8988T (cell line): ENCODE measurements at places on chromosomes 16 and 17.

- DNase-seq = no peak
These were observed 11.5 kb downstream of the SLC46A1 start for GRCh38 chr17:28394337-28395116.

GRCh38 chr16:55283812-55284717 is 39.9 kb upstream of the IRX6 start:
- no peak for DNase-seq

- DNase-seq = peak; percentile 44
These were observed 100.8 kb downstream of the ABCC12 start for GRCh38 chr16:48054881-48055601.

DNA sequence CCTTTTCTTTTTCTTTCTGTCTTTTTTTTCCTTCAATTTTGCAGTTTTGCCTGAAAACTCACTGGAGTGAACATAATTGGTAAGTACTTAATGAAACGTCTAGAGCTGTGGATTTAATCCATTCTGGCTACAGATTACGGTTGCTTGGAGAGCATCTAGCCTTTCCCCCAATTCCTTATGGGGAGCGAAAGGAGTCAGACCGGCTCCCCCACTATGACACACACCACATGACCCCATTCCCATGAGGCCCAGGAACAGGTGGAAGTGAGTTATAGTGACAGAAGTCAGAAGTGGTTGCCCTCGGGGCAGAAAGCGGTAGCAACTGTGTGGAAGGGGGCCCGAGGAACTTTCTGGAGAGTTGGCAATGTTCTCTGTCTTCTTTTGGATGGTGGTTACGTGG is 41.2 kb downstream of the EMP2 start:
- DNase-seq = no peak

- DNase-seq = peak; percentile 75
These were observed 4.0 kb upstream of the RPL38 start for GRCh38 chr17:74199306-74200092.

GRCh38 chr16:48335961-48336360 is 49.3 kb downstream of the SIAH1 start:
- DNase-seq = no peak

GRCh38 chr17:77637818-77638575 is 320.5 kb upstream of the TNRC6C start:
- DNase-seq = no peak

DNA sequence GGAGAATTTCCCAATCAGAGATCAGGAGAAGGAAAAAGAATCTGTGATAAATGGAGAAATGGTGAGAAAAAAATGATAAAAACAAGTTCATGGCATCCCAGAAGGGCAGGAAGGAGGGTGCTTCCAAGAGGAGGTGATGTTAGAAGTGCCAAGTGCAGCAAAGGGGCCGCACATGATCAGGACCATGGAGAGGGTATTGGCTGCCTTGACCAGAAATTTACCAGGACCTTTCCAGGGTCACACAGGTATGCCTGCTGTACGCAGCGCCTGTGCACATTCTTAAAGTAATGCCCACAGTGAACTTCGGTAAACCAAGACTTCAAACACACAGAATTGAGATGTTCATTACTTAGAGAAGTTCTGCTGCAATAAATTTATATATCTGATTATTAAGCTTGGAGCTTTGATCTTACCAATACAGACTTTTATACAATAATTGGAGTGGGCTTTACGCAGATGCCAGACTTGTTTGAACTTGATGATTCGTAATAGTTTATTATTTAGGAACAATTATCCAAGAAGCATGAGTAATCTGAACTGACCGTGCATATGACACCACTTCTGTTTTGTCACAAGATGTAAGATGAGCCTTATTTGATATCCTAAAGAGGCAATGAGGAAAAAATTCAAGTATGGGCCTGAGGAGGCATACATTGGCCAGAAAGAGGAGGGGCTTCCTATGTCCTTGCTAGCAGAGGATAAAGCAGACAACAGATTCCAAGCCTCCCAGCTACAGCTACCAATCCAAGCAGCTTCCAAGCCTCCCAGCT is 2.2 kb upstream of the KRT33A start:
- DNase-seq = no peak

DNA sequence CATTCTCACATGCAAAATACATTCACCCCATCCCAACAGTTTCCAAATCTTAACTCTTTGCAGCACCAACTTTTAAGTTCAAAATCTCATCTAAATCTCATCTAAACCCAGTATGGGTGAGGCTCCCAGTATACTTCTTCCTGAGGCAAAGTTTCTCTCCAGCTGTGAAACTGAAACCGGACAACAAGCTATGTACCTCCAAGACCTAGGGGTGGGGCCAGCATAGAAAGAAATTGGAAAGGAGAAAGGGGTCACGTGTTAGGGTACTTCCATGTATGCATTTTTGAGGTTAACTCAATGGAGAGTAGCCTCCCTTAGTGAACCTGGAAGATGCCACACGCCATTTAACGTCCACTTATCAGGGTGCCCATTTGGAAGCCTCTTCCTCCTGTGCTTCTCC is 23.9 kb upstream of the LRRC75A start:
- no peak for DNase-seq

DNA sequence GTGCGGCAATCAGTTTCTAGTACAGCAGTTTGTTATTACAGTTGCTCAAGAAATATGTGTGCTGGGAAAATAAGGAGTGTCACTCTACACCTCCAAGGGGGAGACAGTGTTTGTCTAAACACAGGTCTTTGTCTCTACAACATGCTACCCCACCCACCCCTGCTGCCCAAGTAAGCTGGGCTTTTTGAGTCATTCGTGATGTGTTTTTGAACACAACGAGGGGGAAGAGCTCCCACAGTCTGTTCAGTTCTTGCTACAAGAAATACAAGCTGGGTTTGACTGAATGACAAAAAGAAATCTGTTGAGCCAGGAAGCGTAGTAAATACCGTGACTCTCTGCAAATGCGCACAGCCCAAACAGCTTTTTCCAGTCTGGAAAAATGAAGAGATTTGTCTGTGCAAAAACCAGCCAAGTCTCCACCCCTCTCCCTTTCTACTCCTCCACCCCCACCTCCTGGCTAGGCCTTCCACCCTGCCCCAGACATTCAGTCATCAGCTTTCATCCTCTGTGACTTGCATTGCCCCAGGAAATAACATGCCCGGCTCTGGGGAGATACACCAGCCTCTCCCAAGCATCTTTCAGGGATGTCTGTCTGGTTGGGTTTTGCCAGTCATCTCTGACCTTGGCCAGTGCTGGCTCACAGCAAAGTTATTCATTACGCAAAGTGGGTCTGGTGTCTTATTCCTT is 25.7 kb downstream of the CHD9 start:
- no peak for DNase-seq

- DNase-seq = no peak
These were observed 90.7 kb downstream of the TIMM22 start for GRCh38 chr17:1087381-1088241.

DNA sequence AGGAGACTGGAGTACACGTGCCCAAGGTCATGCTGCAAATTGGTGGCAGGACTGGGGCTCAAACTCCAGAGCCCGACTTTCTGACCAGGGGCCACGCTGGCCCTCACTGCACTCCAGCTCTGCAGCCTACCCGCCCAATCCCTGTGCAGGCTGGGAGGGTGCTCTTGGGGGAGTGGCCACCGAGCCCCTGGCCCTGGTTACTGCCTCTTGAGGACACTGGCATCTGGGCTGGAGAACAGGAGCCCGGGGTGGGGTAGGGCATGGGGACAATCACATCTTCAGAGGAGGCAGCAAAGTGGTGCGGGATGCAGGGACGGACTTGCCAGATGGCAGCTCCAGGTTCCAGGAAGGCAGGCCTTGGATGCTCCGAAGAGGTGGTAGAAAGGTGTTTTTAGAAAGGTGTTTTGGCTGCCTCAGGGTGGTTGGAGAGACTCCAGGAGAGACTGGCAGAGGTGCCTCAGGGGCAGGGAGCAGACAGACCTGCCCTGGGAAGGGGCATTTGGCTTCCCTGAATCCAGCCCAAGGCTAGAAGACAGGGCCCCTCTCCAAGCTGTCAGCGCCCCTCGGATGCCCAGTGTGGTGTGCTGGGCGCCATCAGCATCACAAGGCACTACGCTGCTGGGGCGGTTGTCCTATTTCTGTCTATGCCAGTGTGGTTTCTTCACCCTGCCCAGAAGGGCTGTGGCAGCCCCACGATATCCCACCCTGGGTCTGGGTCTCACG is 220.6 kb downstream of the NTN1 start:
- no peak for DNase-seq

- peak; percentile 81 for DNase-seq
These were observed 2.9 kb downstream of the SMPD3 start for GRCh38 chr16:68445458-68445857.

DNA sequence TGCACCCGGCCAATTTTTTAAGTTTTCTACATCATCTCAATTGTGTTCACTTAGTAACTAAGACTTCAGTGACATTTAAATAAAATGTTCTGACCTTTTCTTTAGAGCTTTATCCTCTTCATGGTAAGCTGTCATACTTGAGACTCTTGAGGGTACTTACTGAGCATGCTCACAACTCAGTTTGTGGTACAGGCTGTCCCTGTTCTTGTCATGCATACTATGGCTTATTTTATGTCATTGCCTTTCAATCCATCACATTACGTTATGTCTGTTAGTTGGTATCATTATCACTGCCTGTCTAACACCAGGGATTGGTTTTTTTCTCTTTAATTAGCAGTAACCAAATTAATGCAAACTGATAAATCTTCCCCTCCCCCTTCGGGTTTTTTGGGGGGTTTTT is 41.9 kb upstream of the RHBDL3 start:
- DNase-seq = no peak

DNA sequence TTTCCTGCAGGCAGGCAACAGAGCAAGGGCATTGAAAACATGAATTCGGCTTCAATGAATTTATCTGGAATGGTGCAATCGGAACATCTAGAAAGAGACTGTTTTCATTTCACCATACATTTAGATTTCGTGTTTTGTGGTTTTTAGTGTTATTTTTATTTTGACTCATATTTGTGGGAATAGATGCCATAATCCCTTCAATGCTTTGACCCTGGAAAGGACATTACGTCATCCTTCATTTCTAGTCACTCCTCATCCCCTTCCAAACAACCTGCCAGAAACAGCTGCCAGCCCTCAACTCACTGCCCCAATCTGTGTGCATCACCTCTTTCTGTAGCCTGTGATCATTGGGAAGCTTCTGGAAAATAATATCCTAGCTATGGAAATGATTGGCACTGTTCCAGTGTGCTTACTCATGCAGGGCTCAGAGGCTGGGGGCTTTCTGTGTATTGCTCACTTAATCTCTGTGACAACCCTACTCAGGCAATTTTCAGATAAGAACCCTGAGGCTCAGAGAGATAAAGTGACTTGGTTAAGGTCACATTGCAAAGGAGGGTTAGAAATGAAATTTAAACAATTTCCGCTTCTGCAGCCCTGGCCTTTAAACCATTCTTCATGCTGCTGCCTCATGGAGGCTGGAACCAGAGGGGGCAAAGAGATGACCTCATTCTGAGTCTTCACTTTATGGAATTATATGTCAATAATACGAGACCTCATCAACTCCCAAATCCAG is 9.5 kb upstream of the KSR1 start:
- DNase-seq = no peak

GRCh38 chr16:50548909-50549560 is 839 bp downstream of the NKD1 start:
- no peak for DNase-seq

- DNase-seq = no peak
These were observed 167.5 kb downstream of the UTP18 start for GRCh38 chr17:51427856-51428255.

- DNase-seq = no peak
These were observed 27.9 kb downstream of the SMPD3 start for GRCh38 chr16:68420366-68420942.

DNA sequence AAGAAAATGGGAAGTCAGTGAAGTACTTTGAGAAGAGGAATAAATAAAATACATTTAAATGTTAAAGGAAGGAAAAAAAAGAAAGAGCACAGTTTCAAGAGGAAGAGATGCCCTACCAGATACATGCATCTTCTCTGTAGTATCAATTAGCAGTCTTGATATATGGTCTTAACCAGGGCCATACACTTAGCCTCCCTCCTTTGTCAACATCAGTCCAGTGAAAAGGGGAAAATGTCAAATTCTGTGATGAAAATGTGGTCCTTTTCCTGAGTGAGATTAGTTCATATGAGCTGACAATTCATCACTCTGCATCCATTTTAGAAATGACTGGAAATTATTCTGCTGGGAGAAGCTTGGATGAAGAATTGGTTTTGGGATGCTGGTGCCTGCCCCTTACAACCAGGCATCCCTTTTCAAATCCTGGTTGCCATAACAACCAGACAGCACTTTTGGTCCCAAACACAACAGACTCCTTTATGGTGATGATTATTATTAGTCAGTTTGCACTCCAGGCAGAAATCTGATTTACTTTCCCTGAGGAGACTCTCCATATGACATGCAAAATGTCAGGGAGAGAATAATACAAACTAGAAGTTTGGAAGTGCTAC is 933.6 kb upstream of the CDH8 start:
- DNase-seq = no peak

GRCh38 chr16:22366889-22367288 is 7.5 kb downstream of the CDR2 start:
- no peak for DNase-seq
